GM10248 (cell line): ENCODE measurements at places on chromosomes 2 and 18.

DNA sequence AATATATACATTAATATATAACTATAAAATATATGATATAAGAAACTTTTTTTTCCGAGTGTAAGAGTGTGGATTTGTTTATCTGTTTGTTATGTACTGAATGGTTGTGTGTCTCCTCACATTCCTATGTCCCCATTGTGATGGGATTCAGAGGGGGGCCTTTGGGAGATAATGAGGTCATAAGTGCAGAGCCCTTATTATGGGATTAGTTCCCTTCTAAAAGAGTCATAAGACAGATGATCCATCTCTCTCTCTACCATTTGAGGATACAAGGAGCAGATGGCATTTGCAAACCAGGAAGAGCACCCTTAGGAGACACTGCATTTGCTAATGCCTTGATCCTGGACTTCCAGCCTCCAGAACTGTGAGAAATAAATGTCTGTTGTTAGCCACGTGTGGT is 30.3 kb upstream of the SAP130 start:
- no peak for DNase-seq

GRCh38 chr18:79182047-79182713 is 113.0 kb downstream of the ATP9B start:
- DNase-seq: no peak

DNA sequence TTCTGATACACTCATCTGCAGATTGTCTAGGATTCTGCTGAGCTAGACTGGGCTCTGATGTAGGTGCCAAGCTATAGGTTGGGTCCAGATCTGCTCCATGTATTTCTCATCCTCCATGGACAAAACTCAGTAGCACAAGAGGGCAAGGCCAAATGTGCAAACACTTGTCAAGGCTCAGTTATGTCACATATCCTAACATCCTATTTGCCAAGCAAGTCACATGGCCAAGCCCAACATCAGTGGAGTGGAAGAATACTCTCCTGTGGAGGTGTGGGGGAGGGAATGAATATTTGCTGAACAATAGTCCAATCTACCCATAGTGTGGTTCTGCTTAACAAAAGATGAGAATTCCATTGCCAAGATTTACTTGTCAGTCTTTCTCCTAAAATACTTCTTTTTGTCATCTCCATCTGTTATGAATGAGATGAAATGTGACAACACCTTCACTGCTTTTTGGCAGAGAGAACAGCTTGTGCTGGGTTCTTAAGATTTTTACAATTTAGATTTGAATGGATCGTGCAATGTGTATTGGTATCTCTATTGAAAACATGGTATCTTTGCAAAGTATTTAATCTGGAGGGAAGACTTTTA is 89.9 kb downstream of the OXER1 start:
- no peak for DNase-seq

GRCh38 chr2:209986415-209986814 is 16.0 kb upstream of the RPE start:
- DNase-seq: no peak
